ENCODE measurements at places on chromosomes 7 and 10. TPM values are rescaled to one million over a fixed set of nuclear protein-coding genes. Genes with fewer than 3 reads are reported as not detected.

PNLIPRP1 gene
- total RNA-seq: not detected

IFIT1 gene
- 4.6 TPM for total RNA-seq

DENND2A gene
- 0.78 TPM for total RNA-seq

THNSL1 gene
- 4.4 TPM for total RNA-seq

GRM8 gene
- not detected for total RNA-seq

SLC29A3 gene
- total RNA-seq: 24.4 TPM

PODXL gene
- total RNA-seq: 35.9 TPM

TMEM139 gene
- 1.9 TPM for total RNA-seq

TSPAN33 gene
- total RNA-seq: 6.5 TPM

NACAD gene
- 0.19 TPM for total RNA-seq

MUC12 gene
- 23.2 TPM for total RNA-seq

PIP gene
- total RNA-seq: not detected

ITGB8 gene
- total RNA-seq: 1.3 TPM

PRR15 gene
- 2.3 TPM for total RNA-seq

INA gene
- total RNA-seq: 23.3 TPM

MYL7 gene
- not detected for total RNA-seq

PAX2 gene
- total RNA-seq: 0.27 TPM

ZNF800 gene
- 10.8 TPM for total RNA-seq

GPRIN2 gene
- total RNA-seq: 32.7 TPM

TUBB8 gene
- not detected for total RNA-seq

MINDY3 gene
- total RNA-seq: 14.9 TPM

GNG11 gene
- total RNA-seq: 40.0 TPM

HOXA3 gene
- total RNA-seq: 6.4 TPM

PSD gene
- 0.55 TPM for total RNA-seq

SCIN gene
- 0.66 TPM for total RNA-seq

CALD1 gene
- 138 TPM for total RNA-seq

BAG3 gene
- total RNA-seq: 299 TPM

GPR15LG gene
- total RNA-seq: not detected

DGKB gene
- not detected for total RNA-seq

SYCE1 gene
- not detected for total RNA-seq

XRCC2 gene
- total RNA-seq: 3.3 TPM

RASA4B gene
- total RNA-seq: 2.1 TPM

SORCS3 gene
- total RNA-seq: not detected

VIPR2 gene
- 0.03 TPM for total RNA-seq

OPALIN gene
- total RNA-seq: not detected

PLXNA4 gene
- 1.1 TPM for total RNA-seq

KAZALD1 gene
- 3.0 TPM for total RNA-seq

SEMA3A gene
- 5.8 TPM for total RNA-seq

SORCS1 gene
- total RNA-seq: not detected

TEX47 gene
- not detected for total RNA-seq

NKX2-3 gene
- 0.07 TPM for total RNA-seq

CXCL12 gene
- total RNA-seq: 0.19 TPM

CLDN3 gene
- total RNA-seq: 2.8 TPM

MYO1G gene
- total RNA-seq: 0.26 TPM

ZC3HAV1L gene
- 7.4 TPM for total RNA-seq

PTPRE gene
- 5.7 TPM for total RNA-seq

NME8 gene
- total RNA-seq: not detected

CCDC136 gene
- total RNA-seq: 2.2 TPM

TMEM273 gene
- not detected for total RNA-seq

SFRP5 gene
- 1.8 TPM for total RNA-seq

PRPF18 gene
- 20.2 TPM for total RNA-seq

PALD1 gene
- total RNA-seq: 6.8 TPM

All from A549 treated with GW870086 at 1 μM for 4 hours (cell line).